ENCODE measurements at places on chromosomes 16 and 17.

DNA sequence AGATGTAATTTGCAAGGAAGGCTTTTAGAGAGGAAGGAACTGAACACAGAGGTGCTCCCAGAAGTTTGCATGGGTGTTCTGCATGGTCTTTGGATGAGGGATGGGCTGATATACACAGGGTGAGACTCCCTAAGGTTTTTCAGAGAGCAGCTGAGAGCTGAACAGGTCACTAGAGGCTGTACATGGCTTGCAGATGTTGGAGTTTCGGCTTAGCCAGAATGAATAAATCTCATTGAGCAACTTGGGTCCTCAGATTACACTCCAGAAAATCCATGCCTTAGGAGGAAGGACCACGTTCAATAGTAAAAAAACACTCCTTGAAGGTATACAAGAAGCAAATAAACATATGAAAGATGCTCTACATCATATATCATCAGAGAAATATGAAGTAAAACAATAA is 7.5 kb upstream of the ITGB3 start:
- no peak for DNase-seq

GRCh38 chr17:49748791-49749190 is 15.1 kb downstream of the FAM117A start:
- no peak for DNase-seq

GRCh38 chr17:187130-187529 is 5.7 kb upstream of the DOC2B start:
- DNase-seq, result no peak

GRCh38 chr17:38327936-38328335 is 15.8 kb downstream of the GPR179 start:
- no peak for DNase-seq

DNA sequence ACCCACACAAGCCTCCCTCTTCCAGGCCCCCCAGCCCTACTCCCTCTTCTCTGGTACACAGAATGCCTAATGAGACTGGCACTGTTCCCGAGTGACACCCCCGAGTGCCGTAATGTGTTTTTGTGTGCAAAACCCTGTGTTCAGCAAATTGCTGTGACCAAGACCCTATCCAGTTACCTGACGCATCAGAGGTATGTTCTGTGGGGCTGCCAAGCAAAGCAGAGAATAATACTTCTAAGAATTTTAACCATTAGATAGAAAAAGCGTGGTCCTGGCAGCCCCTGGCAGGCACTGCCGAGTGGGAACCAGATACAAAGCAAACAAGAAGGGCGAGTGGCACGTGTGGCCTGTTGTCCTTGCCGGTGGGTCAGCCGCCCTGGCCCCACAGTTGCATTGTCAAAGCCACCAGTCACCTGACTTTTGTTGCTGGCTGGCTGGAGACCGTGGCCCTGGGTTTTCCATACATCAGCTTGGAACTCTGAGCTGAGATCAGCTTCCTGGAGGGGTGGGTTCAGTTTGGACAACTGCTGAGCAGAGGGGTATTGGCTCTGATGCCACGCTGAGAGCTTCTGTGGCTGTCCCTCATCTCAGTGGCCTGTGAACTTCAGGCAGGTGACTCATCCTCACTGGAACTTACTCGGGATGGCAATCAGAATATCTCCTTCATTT is 69.1 kb upstream of the BRD7 start:
- DNase-seq, result no peak

GRCh38 chr16:81843683-81844082 is 64.6 kb downstream of the PLCG2 start:
- DNase-seq, result no peak
